ELR (cell line): ENCODE measurements at places on chromosomes 4 and X.

DNA sequence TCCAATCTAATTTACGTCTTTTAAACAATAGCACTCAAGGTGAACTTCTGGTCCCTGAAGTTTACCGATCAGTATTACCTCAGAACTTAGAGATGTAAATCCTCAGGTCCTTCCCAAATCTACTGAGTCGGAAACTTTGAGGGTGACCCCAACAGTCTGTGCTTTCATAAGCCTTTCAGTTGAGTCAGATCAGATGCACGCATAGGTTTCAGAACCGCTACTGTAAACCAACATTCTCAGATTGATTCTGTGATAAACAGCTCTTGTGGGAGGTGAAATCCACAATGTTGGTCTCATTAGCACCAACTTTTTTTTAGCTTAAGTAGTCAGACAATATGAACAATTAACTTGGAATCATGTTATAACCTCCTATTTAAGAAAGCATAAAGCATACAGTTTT is 86.0 kb downstream of the WWC2 start:
- no peak for DNase-seq

DNA sequence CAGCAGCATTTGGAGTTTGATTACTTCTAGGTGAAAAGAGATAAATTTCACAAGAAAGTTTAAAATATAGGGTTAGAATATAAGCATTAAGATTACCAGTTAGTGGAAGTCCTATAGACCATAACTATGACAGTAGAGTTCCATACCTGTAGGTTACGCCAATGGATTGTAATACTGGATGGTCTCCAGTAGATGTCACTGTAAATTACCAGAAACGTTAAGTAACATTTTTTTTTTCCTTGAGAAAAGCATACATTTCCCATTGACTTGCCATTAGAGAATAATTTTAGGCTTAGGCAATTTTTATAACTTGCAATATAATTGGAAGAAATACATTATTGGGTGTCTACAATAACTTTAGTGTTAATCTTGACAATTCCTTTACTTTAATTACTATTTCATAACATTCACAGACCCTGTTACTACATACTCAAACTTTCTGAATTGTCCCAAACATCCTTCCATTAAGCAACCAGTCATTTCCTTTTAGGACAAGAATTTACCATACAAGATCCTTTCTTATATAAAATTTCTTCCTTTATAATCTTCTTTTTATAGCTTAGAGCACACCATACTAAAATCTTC is 304.1 kb upstream of the TECRL start:
- peak; percentile 50 for DNase-seq

- DNase-seq, result no peak
These were observed 21.9 kb upstream of the IGFBP7 start for GRCh38 chr4:57131849-57132742.

DNA sequence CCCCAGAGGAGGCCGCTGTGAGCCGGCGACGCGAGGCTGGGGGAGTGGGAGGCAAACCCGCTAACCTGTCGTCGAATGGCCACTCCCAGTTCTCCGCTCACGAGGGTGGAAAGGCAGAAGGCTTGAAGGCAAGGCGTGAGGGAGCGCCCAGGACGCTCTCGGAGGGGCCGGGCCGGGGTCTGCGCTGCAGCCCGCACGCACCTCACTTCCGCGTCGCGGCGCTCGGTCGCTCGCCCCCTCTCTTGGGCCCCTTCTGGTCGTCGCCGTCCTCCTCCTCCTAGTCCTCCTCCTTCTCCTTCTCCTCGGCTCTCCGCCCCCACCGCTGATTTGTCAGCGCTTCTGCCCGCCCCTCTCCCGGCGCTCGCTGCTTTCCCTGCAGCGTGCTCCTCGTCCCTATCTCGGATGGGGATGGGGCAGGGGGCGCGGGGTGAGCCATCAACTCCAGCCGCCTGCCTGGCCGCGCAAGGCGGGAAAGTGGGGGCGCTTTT is at the start of gene SNCA:
Gene SNCA (minus strand): TSS at position 265 of the 488 bp plus-strand sequence. CDS start 1,494 bp downstream, outside the sequence.
- peak; percentile 53 for DNase-seq

DNA sequence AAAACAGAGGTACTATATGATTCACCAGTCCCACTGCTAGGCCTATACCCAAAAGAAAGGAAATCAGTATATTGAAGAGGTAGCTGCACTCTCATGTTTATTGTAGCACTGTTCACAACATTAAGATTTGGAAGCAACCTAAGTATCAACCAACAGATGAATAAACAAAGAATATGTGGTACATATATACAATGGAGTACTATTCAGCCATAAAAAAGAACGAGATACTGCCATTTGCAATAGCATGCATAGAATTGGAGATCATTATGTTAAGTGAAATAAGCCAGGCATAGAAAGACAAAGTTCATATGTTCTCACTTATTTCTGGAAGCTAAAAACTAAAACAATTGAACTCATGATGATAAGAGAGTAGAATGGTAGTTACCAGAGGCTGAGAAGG is 72.6 kb downstream of the FGF16 start:
- no peak for DNase-seq
